Mammary epithelial cell (primary cell): ENCODE measurements at places on chromosomes 1 and 21.

GRCh38 chr1:68120136-68120791, 69.8 kb upstream of the DIRAS3 start:
- peak; percentile 64 for DNase-seq

- no peak for DNase-seq
Observed at GRCh38 chr1:216606047-216606637, 117.1 kb downstream of the ESRRG start.

DNA sequence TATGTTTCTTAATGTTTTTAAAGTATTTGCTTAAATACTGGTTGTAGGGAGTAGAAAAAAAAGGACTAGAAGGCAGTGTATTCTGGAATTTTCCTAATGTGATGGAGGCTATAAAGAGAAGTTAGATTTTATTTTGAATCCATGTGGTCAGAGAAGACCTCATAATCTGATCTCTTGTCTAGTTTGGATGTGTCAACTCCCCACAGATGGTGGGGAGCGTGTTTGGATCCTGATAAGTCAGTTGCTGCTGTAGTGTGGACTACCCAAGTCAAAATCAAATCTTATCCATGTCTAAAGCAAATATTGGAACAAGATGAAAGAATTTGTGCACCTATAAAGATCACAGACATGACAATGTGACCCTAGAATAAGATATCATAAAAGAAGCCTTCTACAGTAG, 918.0 kb downstream of the LTN1 start:
- DNase-seq = no peak

DNA sequence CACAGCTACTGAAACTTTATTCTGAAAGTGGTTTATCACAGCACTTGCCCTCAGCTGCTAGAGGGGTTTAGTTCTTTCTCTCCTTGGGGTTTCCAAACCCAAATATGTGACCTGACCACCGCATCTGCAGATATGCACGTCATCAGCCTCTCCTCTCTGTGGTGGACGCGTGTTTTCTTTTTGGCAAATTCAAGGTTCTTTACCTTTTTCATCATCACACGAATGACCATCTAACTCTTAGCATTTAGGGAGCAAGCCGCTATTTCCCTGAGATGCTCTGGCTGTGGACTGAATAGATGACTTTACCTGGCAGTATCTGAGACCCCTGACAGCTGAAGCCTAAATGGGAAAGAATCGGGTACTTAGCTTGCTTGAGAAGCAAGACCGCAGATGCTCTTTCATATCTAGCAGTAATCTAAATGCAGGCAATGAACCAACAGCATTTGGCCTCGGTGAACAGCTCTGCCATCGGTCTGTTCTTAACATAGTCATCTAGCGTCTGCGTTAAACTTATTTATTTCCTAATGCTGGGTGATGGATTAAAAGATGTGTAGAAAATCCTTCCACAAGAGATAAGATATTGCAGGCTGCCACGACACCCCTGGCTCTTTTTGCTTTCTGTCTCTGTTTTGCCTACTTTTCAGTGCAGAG, 463.4 kb downstream of the CAMTA1 start:
- no peak for DNase-seq

DNA sequence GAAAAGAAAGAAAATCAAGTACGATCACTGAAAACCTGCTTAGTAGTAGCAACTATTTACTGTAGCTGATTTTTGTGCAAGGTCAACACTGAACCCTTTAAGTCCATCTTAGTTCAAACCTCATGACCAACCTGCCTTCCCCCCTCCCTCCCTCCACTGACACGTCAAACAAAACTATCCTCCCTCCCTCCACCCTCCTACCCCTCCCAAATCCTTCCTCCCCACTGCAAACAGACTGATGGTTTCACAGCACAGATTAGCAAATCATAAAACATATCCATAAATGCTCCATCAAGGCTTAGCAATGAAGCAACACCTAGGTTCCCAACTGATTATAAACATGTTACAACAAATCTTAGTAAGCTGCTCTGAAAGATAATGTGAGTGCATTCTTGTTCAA, 164.3 kb upstream of the GREM2 start:
- DNase-seq = no peak

- DNase-seq = no peak
Observed at GRCh38 chr1:58446368-58446767, 100.2 kb downstream of the OMA1 start.

DNA sequence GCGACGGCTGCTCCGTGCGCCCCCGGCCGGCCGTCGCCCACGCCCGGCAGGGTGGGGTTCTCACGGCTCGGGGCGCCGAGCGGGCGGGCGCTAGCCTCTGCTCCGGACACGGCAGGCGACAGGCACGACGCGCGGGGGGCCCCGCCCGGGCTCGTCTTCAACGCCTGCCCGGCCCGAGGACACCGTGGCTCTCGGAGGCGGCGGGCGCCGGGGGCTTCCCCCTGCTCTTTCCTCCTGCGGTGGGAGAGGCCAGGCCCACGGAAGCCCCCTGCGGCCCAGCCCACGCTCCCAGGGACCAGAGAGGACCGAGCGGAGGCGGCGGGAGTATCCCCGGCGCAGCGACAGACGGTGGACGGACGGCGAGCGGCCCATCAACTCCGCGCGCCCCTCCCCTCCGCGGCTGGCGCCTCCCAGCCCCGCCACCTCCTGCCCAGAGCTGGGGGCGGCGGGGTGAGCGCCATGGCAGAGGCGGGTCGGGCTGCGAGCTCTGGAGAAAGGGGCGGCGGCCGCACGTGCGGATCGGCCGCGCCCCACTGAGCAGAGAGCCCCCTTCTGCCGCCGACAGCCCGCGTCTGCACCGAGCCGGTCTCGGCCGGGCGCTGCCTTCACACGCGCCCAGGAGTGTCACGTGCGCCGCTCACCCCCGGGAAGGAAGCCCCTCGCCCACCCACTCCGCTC, at the start of the genes SHE and TDRD10:
TSS of gene SHE (minus strand) at position 347 of the 678 bp plus-strand sequence. CDS start 386 bp downstream, outside the sequence.
TSS of gene TDRD10 (plus strand) at position 154 of the 678 bp plus-strand sequence. CDS start 4,685 bp downstream, outside the sequence.
- DNase-seq = no peak

DNA sequence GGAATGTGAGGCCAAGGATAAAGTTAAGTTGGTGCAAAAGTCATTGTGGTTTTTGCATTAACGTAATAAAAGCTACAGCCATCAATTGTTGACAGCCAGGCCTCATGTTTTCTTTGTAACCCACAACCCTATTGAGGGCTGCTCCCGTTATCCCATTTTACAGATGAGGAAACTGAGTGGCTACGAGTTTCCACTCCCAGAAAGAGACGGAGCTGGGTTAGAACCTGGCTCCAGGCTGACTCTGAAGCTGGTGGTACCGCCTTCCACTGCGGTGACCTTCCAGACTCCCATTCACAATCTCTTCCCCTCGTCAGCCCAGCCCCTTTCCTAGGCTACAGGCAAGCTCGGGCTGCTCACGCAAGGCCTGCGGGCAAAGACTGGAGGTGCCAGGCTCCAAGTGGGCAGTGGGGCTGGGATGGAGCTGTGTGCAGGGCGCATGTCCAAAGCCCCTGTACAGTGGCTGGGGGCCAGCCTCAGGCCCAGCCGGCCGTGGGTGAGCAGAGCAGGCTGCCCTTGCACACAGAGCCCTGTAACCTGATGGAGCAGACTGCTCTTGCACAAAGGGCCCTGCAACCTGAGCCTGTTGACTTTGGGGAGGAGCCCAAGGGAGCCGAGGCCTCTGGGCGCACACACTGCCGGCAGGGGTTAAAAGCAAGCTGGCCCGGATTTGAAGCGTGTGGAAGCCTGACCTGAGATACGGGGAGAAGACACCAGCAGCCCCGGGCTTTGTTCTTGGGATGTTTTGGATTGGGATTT, 97.4 kb upstream of the TMPRSS2 start:
- DNase-seq = no peak

GRCh38 chr1:32746130-32746529, 43.6 kb upstream of the SYNC start:
- no peak for DNase-seq

- no peak for DNase-seq
Observed at GRCh38 chr21:15397258-15397657, 332.5 kb upstream of the NRIP1 start.

- DNase-seq = no peak
Observed at GRCh38 chr1:235180916-235181460, 19.9 kb upstream of the RBM34 start.

DNA sequence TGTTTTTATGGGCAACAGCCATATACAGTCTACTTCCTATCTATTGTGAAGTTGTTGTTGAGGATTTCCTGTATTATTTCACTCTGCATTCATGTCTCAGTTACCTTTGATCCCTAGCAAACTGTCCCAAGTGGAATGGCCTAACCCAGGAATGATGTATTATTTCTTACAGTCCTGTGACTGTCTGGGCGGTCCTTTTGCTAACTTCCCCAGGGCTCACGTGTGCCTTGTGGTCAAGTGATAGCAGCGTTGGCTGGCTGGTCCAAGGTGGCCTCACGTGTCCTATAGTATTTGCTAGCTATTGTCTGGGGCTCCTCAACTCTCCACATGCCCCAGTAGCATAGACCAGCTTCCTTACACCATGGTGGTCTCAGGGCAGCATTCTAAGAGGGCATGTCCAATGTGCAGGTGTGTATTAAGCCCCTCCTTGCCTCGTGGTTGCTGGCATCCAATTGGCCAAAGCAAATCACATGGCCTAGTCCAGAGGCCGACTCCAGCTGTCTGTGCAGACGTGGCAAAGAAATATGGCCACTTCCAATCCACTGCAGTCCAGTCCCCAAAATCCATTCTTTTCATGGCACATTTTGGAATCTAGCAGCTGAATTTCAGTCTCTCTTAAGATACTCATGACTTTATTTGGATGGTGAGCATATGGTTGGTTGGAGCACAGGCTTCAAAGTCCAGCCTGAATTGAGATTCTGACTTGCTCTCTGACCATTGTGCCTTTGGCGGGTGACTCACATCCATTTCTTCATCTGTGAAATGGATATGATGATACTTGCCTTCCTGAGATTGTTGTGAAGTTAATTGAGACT, 94.1 kb downstream of the GALNT2 start:
- peak; percentile 67 for DNase-seq

DNA sequence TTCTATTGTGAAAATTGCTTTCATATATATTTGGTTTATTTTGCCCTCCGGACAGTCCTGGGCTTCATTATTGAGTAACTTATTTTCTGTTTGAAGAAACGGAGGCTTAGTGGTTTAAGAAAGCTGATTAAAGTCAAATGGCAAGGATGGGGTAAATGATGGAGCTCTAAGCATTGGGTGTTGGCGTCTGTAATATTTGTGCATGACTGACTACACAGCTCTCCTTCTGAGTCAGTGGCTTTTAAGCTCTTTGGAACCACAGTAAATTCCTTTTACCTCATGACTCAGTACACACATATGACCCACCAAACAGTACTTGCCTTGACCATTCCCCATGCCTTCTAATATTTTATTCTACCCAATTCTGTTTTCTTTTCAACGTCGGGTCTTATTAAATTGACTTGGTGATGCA, 21.0 kb downstream of the B3GALT5 start:
- DNase-seq = peak; percentile 78

DNA sequence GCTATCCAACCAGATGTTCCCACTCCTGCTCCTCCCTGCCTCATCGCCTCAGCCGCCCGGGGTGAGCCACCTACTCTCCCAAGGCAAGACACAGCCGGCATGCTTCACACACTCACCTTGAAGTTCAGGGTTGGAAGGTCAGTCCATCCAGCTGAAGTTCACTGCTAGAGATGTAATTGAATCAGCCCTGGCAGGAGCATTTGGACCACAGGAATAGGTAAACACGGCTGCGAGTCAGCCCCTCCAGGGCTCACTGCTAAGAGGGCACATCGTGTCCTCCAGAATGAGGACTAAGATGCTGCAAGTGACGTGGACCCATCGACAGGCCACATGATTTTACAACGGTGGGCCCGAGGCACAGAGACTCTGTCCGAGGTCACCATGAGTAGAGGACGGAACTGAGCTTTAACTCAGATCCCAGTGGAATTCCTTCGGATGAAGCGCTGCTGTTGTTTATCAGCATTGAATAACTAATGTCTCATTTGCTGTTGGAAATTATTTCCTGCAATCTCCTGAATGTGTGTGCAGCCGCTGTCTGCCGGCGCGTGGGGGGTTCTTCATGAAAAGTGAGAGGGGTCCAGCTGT, 41.9 kb downstream of the RSPH1 start:
- no peak for DNase-seq

GRCh38 chr1:2050793-2051682, 827 bp downstream of the PRKCZ start:
- peak; percentile 14 for DNase-seq

DNA sequence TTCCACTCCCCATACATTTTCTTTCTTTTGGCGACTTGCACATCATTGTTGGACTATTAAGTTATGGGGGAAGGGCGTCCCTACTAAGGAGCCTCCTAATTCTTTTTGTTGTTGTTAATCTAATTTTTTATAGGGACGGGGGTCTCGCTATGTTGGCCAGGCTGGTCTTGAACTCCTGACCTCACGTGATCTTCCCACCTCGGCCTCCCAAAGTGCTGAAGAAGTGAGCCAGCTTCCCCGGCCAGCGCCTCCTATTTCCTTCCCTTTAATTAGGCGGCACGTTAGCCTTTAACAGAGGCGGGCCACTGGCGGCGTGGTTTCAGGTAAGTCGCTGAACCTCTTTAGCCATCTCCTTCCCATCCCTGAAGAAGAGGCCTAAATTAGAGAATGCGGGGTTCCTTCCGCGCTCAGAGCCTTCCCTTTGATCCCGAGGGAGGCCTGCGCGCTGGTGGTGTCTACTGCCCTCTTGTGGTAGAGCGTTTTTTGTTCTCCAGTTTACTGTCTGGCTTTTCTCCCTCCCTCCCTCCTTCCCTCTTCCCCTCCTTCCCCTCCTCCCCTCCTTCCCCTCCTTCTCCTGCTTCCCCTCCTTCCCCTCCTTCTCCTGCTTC, 38.1 kb downstream of the TNFRSF9 start:
- DNase-seq = peak; percentile 47
